A673 (cell line): ENCODE measurements at places on chromosomes 11 and 22.

DNA sequence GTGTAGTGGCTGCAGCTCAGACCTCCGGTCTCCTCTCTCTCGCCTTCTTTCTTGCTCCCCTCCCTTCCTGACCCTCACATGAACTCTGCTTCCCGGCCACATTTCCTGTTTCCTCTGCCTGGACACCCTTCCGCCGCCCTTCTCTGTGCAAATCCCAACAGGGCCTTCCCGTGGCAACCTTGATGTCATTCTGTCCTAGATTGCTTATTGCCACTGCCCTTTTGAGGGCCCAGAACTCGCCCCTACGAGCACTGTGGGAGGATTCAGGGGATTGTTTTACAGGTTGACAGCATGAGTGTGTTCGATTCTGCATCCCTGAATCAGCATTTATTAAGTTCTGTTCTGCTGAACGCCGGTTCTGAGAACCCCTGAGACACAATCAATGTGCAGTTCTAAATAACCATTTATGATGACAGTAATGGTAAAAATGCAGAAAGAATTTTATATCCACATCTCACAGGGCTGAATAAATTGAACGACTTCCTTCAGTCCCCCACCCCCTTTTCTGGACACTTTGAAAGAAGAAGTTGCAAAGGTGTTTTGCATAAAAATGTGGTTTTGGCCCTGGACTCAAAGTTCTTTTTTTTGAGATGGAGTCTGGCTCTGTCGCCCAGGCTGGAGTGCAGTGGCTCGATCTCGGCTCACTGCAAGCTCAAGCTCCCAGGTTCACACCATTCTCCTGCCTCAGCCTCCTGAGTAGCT lies 6.4 kb downstream of the BATF2 start:
- no peak for DNase-seq

- peak; percentile 41 for DNase-seq
Measured at GRCh38 chr22:26170795-26171580, 1.7 kb downstream of the SEZ6L start.

GRCh38 chr22:17339095-17339693 lies 30.1 kb upstream of the CECR2 start:
- no peak for DNase-seq

- DNase-seq: no peak
Measured at GRCh38 chr22:41555325-41555982, 5.4 kb upstream of the CSDC2 start.

DNA sequence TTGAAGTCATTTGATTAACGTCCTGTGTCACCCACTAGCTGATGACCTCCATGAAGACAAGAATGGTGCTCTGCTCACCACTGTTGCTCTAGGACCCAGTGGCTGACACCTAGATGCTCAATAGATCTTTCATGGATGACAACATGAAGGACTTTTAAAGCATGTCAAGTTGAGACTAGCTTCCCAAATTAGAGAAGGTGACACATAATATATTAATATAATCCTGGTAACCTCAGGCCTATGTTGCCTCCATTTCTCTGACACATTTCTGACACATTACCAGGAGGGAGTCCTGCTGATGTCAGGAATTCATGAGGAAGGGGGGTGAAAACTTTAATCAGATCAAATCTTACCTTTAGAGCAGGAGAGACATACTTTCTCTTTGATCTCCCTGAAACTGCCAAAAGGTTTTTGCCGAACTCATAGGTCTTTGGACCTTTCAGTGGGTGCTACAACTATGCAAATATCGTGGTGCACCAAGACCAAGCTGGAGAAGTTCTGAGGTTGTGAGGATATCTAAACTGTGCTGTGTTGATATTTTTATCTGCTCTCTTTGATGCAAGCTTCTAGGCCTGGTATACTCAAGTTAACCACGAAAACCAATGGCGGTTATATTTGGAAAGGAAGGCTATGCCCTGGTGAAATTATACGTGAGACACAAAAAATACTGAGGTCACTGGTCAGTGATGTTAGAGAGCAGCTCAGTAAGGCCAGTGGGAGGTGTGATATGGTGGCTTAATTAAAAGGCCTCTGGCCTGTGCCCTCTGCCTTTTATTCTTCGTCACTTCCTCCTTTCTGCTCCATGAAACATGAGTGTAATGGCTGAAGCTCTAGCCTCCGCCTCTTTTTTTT lies 13.2 kb upstream of the AMPD3 start:
- no peak for DNase-seq

DNA sequence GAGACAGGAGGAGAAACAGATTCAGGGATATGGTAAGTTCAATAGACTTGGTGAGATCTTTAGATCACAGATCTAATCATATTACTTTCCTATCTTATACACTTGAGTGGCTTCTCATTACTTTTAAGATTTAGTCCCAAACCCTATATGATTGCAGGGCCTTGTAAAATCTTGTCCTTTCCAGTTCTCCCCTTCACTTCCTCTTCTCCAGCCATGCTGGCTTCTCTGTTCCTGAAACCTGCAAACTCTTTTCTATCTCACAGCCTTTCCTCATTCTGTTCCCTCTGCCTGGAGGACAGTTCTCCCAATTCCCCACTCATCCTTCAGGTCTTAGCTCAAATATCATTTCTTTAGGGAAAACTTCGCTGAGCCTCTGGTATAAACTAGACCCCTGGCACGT lies 65.9 kb upstream of the BIRC3 start:
- DNase-seq: no peak

- no peak for DNase-seq
Measured at GRCh38 chr22:28978158-28978557, 83.5 kb downstream of the C22orf31 start.

GRCh38 chr11:76620489-76620888 lies 50.1 kb downstream of the LRRC32 start:
- no peak for DNase-seq

DNA sequence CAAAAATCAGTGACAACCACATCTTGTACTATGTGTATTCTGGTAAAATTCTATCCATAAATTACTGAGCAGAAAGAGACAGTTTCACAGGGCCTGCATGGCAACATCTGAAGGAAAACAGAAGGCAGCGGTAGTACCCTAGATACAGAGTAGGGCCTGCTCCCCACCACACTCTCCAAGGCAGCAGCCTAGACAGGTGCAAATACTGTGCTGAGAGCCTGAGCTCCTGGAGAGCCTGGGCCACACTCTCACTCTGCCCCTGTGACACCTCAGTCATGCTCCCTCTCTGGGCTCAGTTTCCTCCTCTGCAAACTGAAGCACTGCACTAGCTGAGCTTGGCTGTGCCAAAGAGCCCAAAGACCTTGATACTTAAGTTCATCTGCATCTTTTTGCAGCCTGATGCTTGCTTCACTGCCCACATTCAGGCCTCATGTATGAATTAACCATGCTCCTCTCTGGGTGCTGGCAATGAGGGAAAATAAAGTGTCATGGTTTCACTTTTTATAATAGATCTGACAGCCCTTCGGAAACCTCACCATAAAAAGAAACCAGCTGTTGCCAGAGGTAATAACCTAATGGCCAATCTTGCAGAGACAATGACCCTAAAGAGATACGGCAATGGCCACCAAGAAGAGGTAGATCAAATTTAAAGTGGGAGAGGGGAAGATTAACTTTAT lies 104.7 kb downstream of the PLEKHA7 start:
- no peak for DNase-seq

GRCh38 chr11:35332524-35332923 lies 86.8 kb downstream of the SLC1A2 start:
- DNase-seq: no peak

DNA sequence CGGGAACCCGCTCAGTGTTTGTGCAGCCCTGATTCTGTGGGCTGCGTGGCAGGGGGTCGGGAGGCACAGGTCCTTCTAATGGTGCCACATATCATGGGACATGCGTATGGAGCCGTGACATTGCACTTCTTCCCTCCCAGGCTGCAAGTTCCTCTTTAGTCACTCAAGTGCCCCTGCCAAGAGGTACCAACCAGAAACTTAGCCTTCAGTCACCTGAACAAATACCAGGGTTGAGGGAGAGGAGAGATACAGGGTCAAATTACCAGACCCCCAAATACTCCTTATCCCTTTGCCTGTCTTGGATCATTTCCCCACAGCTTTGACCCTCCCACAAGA lies 209.1 kb downstream of the BUD13 start:
- no peak for DNase-seq

GRCh38 chr22:36340621-36341020 lies 47.1 kb downstream of the MYH9 start:
- no peak for DNase-seq

GRCh38 chr22:29167032-29167911 lies 38.4 kb upstream of the EMID1 start:
- DNase-seq: no peak

DNA sequence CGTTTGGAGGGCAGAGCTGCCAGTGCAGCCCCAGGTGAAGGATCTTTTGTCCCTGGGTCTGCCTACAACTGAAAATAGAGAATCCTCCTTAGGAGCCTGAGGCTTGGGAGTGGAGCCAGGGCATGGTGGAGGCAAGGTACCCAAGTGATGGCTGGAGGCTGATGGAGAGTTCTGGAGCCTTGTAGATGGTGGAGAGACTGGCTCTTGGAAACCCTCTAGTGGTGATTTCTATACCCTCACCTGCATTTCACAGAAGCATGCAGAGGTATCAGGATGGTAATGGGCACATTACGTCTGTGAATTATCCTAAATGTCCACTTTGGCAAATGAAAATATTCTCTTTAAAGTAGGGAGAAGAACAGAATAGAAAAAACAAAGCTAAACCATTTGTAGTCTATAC lies 44.4 kb downstream of the INSC start:
- DNase-seq: peak; percentile 28

GRCh38 chr11:95714843-95715776 lies 74.5 kb downstream of the FAM76B start:
- no peak for DNase-seq
